T-cell (primary cell): ENCODE measurements at places on chromosomes 3 and 15.
A peak's percentile ranks its signal among the peaks of the same experiment; 100 is the strongest.

- no peak for DNase-seq
Observed at GRCh38 chr15:83588441-83588840, 65.5 kb upstream of the ADAMTSL3 start.

GRCh38 chr15:29934251-29934650 is 112.0 kb upstream of the TJP1 start:
- no peak for DNase-seq

GRCh38 chr3:53324105-53324504 is 23.2 kb downstream of the DCP1A start:
- DNase-seq = no peak

DNA sequence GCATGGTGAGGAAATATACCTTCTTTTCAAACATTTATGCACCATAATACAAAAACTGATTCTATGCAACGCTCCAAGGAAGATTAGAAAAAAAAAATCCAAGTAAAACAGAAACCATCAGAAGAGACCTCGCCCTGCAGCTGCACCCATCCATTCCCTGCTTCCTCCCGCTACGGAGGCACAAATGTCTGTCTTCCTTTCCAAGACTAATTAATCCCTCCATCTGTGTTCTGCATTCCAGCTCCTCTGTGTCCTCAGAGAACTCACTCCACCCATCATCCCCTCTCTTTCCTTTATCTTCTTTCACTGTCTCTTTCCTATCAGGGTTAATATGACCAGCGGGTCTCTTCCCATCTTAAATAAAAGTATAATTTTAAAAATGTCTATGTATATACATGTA is 196.1 kb downstream of the ADAMTSL3 start:
- DNase-seq = no peak

DNA sequence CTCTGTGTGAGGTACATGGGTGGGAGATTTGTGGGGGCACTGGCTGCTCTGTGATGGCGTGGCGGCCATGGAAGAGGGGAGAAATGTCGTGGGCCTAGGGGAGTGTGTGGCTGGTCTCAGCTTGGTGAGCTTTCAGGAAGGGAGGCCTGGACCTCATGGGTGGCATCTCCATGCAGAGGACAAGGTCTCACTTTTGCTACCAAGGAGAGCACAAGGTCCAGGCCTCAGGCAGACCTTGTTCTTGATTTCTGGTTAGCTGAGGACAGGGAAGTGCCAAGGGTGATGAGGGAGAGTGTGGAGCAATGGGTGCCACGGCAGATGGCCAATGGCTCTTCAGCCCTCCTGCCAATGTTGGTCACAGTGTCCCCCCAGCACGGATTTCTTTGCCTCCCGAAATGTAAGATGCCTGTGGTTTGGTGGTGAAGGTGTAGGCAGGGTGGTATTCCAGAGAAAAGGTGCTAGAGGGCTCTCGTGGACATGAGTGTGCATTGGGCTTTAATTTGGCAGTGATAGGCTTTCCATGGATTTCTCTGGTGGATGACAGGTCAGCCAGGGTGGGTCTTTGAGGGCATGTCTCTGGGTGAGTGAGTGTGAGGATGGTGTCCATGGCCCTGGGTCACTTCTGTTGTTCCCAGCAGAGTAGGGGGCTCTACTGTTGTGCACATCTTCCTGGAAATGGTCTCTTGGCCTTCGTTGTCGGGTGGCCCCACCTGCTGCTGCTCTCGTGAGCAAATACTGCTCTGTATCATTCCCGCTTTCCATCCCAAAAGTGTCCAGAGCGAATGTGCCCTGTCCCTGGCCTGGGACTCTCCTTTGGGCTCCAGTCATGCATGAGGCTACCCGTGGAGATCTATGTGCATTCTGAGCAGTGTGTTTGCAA is 108.0 kb downstream of the SNRPN start:
- no peak for DNase-seq

DNA sequence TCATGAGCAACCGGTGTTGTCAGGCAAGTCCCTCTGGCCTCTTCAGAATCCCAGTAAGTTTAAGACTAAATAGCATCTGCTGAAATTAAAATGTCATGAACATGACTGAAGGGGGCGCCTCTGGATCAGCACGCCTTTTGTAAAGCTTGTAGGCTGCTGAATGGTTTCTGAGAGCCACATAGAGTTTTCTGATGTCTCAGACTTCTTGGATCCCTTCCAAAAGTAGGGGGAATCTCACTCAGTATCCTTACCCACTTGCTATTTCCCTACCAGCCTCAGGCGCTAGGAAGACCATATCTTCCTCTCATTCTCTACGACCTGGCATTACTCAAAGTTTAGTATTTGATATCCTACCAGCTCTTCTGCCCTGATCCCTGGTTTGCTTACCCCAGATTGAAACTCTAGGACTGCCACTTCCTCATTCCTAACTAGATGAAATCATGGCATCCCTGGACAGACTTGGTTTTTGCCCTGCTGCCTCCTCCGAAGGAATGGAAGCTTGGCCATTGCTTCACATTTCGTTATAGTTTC is 62.7 kb upstream of the CD47 start:
- DNase-seq = peak; percentile 35

- no peak for DNase-seq
Observed at GRCh38 chr3:72458375-72458774, 389.9 kb downstream of the SHQ1 start.

DNA sequence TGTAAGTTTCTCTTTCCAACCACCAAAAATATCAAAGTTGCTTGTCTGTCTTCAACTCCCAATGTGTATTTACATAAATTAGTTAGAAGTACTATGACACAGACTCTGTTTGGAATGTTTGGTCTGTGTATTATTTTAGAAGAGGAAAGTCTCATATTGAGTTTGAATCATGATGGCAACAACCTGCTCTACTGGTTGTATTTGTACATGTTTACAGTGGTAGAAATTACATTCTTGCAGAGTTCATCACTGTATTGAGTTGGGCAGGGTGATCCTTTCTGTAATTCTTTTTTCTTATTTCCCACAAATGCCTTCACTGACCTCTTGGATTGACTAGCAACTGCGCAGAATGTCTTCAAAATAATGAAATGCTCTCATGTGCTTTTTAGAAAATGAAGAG is 149.6 kb downstream of the CHL1 start:
- no peak for DNase-seq

DNA sequence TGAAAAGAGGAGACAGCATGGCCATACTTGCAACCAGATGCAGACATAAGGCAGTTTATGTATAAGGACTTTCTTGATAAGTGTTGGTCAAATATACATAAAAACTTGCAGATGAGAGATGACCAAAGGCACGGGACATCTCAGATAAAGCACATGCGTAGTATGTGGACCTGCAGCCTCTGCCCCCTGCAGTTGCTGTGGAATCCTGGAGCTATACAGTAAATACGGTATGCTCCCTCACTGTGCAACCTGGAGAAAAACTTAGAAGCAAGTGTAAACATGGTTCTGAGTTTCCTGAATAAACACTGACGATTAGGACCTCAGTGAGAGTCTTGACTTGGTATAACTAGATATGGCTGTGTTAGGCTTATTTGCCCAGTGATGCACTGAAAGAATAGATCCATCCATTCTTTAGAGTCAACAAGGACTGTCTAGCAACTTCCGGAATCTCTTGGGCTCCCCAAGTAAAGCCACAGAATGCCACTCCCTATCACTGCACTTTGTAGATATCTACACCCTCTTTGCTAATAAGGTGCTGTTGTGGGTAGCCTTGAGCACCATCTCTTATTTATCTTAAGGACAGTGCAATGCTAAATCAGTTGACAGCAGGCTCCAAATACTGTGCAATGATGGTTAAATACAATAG is 40.2 kb downstream of the GJD2 start:
- no peak for DNase-seq

DNA sequence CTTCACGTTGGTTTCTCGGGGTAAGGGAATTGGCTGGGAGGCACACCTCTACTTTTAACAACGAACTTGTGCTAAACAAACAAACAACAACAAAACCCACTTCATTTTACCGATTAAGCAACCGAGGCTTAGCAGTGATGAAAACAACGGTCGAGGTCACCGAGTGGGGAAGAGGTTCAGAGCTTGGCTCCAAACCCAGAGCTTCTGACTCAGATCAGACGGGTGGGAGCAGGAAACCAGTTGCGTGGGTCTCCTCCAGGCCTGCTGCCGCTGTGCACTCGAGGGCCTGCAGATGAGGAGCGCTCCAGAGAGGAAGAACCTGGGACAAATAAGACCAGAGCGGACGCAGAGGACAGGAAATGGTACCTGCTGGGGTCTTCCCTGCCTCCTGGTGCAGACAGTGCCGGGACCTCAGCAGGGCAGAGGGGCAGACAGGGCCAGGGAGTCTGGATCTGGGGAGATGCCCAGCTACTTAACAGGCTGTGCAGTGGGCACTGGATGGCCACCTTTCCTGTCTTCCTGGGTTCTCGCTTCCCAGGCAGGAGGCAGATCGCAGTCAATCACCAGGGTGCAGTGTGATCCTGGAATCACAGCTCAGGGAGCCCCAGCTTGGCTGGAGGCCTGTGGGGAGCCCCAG is 99.0 kb upstream of the MEF2A start:
- DNase-seq = no peak

DNA sequence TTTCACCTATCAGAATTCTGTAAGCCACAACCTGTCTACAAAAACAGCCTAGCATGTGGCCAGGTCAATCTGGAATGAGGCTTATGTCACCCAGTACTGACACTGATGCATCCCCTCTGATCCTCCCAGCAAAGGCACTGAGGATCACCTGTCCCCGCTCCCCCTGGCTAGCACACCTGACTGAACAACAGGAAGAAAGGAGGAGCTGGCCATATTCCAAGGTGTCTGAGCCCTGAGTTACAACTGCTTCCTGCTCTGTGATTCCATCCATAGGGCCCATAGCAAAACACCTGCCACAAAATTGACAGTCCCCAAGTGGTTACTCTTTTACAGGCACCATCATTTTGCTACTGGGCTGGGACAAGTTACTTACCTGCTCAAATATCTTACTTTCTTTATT is 555.5 kb upstream of the CFAP20DC start:
- no peak for DNase-seq

DNA sequence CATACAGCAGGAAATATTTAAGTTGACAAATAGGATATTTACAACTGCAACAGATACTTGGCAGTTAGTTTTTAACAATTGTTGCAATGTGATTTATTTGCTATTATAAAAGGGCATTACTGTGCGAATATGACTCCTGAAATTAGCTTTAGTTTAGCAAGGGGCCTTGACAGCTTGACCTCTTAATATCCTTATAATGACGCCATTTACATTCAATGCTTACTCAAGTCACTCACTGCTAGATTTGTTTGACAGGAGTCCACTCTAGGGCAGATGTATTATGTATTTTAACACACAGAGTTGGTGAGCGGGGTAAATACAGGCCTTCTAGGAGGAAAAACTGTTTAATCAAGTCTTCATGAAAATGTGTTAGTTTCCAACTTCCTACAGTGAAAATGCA is 58.1 kb upstream of the C15orf61 start:
- DNase-seq = no peak

DNA sequence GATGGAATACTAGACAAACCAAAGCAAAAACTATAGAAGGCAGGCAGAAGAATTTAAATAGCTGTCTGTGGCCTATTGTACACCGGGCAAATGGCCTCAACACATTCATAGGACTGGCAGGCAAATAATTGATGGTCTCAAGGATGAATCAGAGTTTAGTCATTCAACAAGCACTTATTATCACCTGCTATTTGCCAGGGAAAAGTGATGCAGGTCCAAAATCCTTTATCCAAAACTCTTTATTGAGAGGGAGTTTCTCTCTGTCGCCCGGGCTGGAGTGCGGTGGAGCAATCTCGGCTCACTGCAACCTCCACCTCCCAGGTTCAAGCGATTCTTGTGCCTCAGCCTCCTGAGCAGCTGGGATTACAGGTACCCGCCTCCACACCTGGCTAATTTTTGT is 2.3 kb downstream of the EIF2AK4 start:
- DNase-seq = no peak

GRCh38 chr3:128618398-128618726 is 32.3 kb downstream of the RPN1 start:
- no peak for DNase-seq

GRCh38 chr3:177056927-177057326 is 140.4 kb downstream of the TBL1XR1 start:
- no peak for DNase-seq

DNA sequence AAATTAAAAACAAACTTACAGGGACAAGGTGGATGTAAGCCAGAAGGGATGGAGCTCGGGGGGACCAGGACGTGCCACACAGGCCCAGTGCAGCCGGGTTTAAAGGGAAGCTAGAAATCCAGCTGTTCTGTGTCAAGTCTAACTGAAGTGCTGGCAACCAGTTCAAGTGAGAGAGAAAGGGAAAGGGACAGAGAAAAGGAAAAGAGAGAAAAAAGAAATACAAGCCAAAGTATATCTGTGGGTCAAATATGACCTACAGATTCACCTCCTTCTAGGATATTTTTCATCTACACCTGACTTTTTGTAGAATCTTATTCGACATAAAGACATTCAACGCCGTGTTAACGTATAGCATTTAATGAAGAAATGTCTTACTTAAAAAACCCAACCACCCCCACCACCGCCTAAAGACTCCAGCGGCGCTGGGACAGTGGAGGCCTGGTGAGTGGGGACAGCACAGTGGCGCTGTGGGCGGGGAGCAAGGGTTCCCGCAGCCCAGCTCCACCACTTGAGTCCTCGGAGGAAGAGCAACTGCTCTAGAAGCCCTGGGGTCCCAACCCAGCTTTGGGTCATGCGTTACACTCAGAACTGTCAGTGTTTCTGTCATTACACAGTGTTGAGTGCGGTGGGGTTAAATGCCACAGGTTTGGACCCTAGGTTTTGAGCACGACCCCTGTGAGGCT is 62.3 kb downstream of the CHSY1 start:
- no peak for DNase-seq

DNA sequence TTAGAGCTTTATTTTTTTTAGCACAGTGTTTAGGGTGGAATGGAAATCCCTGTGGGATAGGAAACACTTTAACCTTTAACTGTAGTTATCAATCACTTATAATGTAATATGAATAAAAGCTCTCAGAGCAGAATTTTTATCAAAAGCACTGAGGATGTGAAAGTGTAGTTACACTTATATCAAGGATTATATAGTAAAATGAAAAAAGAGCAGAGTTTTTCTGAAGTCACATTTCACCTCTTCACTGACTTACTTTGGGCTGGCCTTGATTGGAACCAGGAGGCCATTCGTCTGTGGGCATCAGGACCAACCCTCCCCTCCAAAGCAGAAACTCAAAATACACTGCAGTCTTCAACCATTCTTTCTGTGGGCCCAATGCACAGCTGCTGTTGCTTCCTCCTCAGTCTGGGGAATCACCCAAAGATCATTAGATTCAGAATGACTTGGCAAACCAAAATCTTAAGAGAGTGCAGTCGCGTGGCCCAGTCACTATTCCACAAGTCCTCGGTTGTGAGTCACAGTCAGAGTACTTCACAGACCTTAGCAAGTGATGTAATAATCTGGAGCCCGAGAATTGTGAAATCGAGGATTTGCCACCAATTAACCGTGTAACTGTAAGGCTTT is 132.6 kb upstream of the COL8A1 start:
- DNase-seq = no peak

GRCh38 chr3:179949869-179950268 is 86.9 kb downstream of the PEX5L start:
- no peak for DNase-seq

- no peak for DNase-seq
Observed at GRCh38 chr3:151107701-151108100, 22.2 kb downstream of the MED12L start.
